Endodermal cell (in vitro differentiated cells): ENCODE measurements at places on chromosomes 5 and 9. TPM values are rescaled to one million over a fixed set of nuclear protein-coding genes. Genes with fewer than 3 reads are reported as not detected.

DNA sequence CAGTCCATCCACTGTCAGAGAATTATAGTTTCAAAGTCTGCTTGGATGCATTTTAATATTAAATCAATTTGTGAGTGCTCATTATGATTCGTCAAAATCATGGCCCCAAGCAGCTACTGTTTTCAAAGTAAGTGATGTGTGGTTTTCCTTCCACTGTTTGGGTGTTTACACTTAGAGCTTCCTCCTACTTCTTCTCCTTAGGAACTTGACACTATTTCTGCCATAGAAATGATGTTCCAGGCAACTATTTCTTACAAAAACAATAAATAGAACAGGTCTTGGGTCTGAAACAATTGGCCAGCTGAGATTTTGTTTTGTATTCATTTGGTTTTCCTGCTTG, 132.8 kb upstream of the RAI14 start:
- DNase-seq, result no peak

- peak; percentile 96 for DNase-seq
These were observed 33.9 kb downstream of the OLFML2A start for GRCh38 chr9:124810663-124811355.

DNA sequence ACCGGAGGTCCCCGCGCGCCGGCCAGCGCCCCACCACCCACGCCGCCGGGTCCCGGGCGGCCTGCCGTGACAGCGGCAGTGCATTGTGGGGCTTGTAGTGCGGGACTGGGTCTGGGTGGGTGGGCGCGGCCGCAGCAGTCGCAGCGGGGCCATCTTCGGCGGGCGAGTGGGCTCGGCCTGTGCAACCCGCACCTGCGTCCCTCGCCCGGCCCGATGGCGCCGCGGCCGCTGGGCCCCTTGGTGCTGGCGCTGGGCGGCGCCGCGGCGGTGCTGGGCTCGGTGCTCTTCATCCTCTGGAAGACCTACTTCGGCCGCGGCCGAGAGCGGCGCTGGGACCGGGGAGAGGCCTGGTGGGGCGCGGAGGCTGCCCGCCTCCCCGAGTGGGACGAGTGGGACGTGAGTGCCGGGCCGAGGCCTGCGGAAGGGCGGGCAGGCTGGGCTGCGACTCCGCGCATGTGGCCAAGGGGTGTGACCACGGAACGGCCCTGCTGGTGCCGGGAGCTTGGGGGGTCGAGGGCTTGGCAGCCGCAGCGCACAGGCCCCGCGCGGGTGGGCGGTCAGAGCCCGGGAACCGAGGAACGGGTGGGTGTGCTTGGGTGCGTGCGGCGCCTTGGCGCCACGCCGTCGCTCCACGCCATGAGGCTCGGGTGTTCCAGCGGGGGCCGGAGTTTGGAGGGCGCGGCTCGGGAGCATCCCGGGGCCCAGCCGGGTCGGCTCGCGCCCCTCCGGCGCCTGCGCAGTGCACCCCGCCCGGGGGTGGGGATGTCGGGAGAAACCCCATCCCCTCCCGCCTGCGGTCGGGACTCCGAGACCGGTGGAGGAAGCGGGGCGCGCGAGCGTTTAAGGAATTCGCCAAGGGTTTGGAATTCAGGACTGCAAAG, at the start of gene ARL10:
Gene ARL10, plus strand, starts transcription at position 137 of the 881 bp plus-strand sequence. Its CDS starts 77 bp downstream, at position 214.
- DNase-seq, result peak; percentile 79

DNA sequence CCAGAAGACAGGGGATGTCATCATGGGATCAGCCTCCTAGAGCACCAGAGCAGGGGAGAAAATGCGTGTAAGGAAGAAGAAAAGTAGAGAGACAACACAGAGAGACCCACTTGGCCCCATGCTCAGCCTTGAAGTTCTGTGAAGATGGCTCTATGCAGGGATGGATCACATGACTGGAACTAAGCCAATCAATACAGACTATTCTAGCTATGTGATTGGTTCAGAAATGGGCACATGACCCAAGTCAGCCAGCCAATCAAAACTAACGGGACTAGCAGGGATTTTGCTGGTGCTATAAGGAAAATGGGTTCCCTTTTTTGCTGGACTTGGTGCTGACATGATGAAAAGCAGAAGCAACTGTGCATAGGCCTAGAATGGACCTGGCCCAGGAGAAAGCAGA, 173.0 kb upstream of the TBC1D2 start:
- no peak for DNase-seq

- DNase-seq, result no peak
These were observed 81.2 kb upstream of the MIER3 start for GRCh38 chr5:57033103-57033502.

RBM22 gene
- total RNA-seq, result 41.5 and 42.7 TPM in 2 replicates
